ENCODE measurements at places on chromosomes 2 and 18. TPM values are rescaled to one million over a fixed set of nuclear protein-coding genes. Genes with fewer than 3 reads are reported as not detected.

HNMT gene
- 15.7 TPM for total RNA-seq

GRHL1 gene
- 0.86 TPM for total RNA-seq

AAMP gene
- total RNA-seq, result 87.4 TPM

CERKL gene
- not detected for total RNA-seq

VWC2L gene
- not detected for total RNA-seq

PLEK gene
- 0.22 TPM for total RNA-seq

ADAM23 gene
- total RNA-seq, result 11.2 TPM

KIF1A gene
- total RNA-seq, result not detected

FBLN7 gene
- 5.2 TPM for total RNA-seq

IL36RN gene
- not detected for total RNA-seq

INHA gene
- not detected for total RNA-seq

SLC9A2 gene
- under 0.01 TPM for total RNA-seq

FAP gene
- 0.53 TPM for total RNA-seq

PFN4 gene
- 0.72 TPM for total RNA-seq

CRYGC gene
- not detected for total RNA-seq

METTL4 gene
- total RNA-seq, result 19.3 TPM

PLEKHM3 gene
- total RNA-seq, result 10.8 TPM

SERPINB3 gene
- total RNA-seq, result not detected

KATNAL2 gene
- total RNA-seq, result 3.0 TPM

EFHD1 gene
- not detected for total RNA-seq

ADD2 gene
- 7.3 TPM for total RNA-seq

IL1A gene
- total RNA-seq, result 1.2 TPM

FNDC4 gene
- total RNA-seq, result 17.3 TPM

BMP10 gene
- total RNA-seq, result not detected

PPP1R1C gene
- 0.53 TPM for total RNA-seq

KLHL30 gene
- not detected for total RNA-seq

DOK1 gene
- total RNA-seq, result 6.9 TPM

HOXD3 gene
- total RNA-seq, result 11.2 TPM

NPHP1 gene
- total RNA-seq, result 6.1 TPM

STARD6 gene
- not detected for total RNA-seq

CMPK2 gene
- 1.1 TPM for total RNA-seq

TGFA gene
- 0.66 TPM for total RNA-seq

Measured in thoracic aorta endothelial cell (primary cell).